ENCODE measurements at places on chromosomes 4 and X. TPM values are rescaled to one million over a fixed set of nuclear protein-coding genes. Genes with fewer than 3 reads are reported as not detected.

DNA sequence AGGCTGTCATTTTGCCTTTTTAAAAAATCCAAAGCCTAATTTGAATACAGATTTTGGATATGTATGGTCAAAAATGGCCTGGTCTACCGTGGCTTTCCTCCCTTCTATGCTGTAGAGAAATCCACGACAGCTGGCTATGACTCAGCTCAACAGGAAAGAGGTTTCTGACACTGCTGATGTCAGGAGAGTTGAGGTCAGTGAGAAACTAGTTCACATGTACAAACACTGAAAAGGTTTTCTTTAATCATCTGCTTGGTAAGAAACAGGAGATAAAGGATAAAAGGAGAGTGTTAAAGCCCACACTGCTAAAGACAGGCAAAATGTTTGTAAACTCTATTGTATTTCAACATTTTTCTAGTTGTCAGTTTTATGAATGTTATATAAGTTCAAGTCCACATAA is 113.9 kb downstream of the NYX start:
- peak; percentile 72 for DNase-seq

GRCh38 chr4:153204247-153204671 is at the start of gene TRIM2:
Gene TRIM2 (plus strand): TSS chr4:153204443. CDS start chr4:153204531, 88 bp downstream.
- no peak for DNase-seq

DNA sequence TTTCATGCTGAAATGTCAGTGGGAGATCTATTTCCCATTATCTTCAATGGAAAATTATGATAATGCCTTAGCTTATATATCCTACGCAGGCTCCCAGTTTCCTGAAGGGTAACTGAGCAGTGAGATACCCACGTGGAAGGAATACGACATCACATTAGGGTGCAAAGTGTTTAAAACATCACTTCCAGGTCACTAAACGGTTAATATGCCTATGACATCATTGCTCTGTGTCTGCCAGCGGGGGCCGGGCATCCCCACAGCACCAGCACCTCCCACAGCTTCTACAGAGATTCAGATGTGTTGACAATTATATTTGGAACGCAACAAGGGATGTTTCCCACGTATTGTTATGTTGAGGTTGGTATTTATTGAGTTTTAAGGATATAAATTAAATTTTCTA is 27.1 kb downstream of the TMEM271 start:
- no peak for DNase-seq

- no peak for DNase-seq
Measured at GRCh38 chrX:3738509-3738908, 25.1 kb upstream of the PRKX start.

GRCh38 chr4:1376841-1377605 is 29.2 kb downstream of the NKX1-1 start:
- DNase-seq: peak; percentile 12

DNA sequence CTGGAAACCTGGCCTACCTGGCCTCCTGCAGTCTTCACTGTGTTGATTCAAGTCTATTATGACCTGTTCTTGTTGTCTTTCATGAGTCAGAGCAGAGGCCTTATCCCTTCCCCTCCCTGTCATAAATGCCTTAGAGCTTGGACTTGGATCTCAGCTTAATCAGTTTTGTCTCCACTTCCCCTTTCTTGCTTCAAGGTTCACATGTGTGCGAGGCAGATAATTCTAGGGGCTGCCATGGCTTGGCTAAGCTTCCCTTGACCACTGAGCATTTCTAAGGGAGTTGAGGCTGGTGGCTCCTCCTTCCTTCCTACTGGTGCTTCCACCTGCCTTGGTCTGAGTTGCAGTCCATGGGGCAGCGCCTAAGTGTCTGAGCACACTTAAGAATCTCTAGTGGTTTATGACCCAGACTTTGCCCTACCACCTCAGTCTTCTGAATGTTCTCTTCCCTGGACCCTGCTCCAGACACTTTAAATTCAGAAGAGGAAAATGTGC is 1.7 kb upstream of the HEPH start:
- DNase-seq: no peak

DNA sequence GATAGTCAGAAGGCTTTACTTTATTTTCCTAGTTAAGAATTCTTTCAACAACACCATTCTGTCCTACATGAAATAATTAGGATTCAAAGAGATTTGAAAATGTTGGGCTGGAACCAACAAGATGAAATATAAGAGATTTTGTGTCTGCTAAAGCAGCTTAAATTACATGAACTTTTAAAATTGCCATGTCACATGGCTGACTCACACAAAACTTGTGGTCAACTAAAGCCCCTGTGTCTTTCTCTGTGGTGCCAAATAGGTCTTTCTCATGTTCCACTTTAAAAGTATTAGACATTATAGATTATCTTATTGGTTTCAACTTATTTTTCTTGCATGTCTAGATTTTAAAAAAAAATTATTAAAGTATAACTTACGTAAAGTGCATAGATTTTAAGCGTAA is 60.8 kb upstream of the FHL1 start:
- DNase-seq: no peak

- no peak for DNase-seq
Measured at GRCh38 chr4:40363382-40363920, 28.3 kb downstream of the CHRNA9 start.

DNA sequence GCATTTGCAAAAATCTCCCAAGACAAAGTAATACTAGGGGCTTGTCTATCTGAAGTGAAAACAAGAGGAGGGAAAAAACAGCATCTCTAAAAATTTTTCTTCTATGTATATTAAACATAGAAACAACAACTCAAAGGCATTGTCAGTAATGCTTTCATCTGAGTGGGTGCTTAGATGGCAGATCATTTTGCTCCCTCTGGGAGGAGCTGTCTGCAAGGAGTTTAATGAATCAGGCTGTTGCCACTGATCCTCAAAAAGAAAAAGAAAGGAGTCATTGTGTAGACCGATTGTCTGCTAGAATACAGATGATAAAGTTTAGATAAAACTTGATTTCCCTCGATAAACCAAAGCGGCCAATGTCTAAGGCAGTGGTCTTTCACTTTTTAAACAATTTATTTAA is 49.7 kb upstream of the KLHL8 start:
- DNase-seq: no peak

GRCh38 chrX:1587161-1587560 is 4.2 kb upstream of the AKAP17A start:
- DNase-seq: no peak

- no peak for DNase-seq
Measured at GRCh38 chrX:135543172-135543571, 22.7 kb downstream of the INTS6L start.

GRCh38 chrX:134315866-134316265 is 78.9 kb downstream of the CCDC160 start:
- no peak for DNase-seq

DNA sequence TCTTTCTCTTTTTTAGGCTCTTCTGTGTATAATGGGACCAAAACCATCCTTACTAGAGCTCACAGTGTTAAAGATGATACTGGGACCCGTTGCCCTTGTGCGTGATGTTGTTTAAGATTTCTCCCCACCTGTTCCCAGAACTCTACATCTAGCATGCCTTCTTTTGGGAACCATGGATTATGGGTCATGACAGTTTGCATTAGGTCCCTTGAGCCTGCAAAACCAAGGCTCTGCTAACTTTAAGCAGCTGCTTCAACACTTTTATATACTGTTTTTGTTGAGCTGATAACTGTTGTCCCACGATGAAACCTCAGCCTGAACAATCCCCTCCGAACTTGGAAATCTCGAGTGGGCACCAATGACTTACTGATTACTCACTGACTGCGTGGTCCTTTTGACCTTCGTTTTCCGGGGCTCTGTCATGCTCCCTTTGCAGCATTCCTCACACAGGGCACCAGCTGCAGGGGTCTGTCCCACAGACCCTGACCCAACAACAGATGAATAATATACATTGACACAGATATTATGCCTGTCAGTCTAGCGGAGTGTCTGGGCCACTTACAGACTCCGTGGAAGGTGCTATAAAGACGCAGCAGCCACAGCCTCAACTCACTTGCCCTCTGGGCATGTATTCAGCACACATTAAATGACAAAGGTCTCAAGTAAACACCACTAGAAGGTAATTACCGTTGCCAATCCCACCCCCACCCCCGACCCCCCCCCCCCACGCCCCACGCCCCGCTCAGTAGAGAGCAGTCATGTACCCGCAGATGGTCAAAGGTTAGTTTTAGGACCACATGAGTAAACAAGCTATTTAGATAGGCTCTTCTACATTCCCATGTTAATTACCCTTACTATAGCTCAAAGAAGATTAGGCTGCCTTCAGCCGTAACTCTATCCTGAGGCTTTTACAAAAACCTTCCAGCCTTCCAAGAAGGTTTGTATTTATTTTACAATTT is 162.0 kb upstream of the WDFY3 start:
- no peak for DNase-seq

DNA sequence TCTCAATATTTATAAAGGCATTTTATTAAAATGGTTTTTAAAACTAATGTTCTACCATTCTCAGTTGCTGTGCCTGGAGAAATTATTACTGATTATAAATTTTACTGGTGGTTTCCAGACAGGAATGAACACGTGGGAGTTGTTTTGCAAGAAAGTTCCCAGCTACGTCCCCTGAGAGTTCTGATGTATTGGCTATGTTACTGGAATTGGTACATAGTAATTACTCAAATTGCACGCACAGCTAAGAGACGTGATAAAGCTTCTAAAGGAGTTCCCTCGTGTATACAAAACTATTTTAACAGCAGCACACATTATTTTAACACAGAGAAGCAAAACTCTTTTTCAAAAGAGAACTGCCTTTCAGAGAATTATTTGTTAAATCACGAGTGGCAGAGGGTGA is 292.2 kb downstream of the NLGN4X start:
- no peak for DNase-seq

DNA sequence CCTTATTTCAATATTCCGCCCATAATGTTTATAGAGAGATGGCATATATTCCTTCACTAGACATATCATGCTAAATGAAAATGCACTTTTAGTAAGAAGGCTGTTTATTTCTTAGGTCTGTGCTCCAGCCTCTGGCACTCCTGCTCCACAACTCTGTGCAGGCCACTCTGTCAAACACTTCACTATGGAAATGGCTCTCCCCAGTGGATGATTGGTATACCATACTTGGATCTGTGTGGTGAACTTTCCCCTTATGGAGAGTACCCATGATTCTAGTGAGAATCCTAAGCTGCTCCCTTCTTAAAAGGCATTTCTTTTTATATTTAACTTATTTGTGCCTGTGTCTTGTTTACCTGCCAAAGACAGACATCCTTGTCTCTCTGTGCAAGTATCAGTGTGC is 480.1 kb upstream of the GALNT7 start:
- DNase-seq: no peak

DNA sequence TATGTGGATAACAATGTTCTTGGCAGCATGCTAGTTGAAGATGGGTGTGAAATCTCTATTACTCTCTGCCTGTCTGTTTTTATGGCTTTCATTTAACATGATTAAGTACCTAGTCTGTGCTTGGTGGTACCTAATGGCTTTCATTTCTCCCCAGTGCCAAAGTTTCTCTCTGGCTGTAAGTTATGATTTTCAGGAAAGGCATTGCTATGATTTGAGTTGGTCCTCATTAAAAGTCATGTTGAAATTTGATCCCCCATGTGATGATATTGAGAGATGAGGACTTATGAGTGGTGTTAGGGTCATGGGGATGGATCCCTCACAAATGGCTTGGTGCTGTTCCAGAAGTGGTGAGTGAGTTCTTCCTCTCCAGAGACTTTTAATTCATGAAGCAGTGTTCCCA is 162.4 kb upstream of the IL15 start:
- no peak for DNase-seq

DNA sequence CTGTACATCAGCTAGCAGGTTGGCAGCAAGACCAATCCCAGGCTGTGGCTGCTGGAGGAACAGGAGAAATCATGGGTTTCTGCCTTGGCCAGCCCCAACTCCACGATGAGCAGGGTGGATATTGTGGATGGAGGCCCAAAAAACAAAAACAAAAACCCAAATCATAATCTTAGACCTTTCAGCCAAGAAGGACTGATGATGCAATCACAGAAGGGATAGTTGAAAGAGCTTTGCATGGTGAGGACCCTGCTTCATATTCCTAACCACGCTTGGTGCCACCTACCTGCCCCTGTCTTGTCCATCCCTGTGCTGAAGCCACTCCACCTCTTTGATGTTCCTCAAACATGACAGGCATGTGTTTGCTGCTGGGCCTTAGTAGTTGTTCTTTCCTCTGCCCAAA is 68.8 kb upstream of the CT45A1 start:
- no peak for DNase-seq

GRCh38 chr4:94806376-94806775 is 48.6 kb downstream of the BMPR1B start:
- no peak for DNase-seq

GRCh38 chr4:177427192-177427591 is 15.0 kb downstream of the AGA start:
- DNase-seq: no peak

- DNase-seq: no peak
Measured at GRCh38 chr4:143241892-143242291, 57.2 kb downstream of the USP38 start.

GRCh38 chr4:186757696-186758355 is 34.2 kb upstream of the FAT1 start:
- DNase-seq: no peak

DNA sequence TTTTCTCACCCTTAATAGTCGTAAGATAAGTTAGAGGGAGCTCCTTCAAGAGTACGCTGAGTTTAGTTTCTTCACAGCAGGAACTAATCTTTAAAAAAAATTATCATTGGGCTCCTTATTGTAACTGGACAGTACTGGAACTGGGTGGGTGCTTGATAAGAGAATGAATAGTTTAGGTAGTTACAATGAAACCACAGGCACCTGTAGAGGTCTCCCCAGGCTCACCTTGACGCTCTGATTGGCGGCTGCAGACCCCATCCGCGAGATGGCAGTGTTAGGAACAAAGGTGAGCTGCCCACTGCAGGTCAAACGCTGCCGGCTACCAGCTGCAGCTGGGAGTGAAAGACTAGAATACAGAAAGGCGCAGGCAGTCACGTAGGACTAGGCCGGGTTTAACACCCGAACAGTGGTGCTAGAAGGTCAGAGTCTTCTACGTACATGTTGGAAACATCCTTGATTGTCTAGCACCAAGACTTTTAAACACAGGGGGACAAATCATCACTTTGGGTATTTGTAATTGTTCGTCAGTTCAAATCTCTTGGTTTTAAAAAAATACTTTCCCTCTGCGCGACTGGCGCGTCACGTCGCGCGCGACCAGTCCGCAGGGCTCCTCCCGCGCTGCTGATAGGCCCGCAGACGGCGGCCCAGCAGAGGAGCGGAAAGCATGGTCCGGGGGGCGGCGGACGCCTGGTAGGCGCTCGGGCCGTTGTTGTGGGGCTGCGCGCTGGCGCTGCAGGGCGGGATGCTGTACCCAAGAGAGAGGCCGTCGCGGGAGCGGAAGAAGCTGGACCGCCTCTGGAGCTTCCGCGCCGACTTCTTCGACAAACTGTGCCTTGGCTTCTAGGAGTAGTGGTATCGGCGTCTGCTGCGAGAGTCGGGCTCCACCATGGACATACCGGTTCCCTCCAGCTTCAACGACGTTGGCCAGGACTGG is 45.6 kb downstream of the SMARCA5 start:
- peak; percentile 70 for DNase-seq

Gene NXF2
- total RNA-seq: not detected

Gene CT83
- not detected for total RNA-seq

Gene GRSF1
- 54.3 TPM for total RNA-seq

Gene PGK1
- total RNA-seq: 205 TPM

Gene NUP62CL
- total RNA-seq: 2.3 TPM

Gene ATP2B3
- total RNA-seq: not detected

Gene ARSJ
- total RNA-seq: 0.17 TPM

Gene PCDH10
- total RNA-seq: not detected

Gene NAAA
- 92.2 TPM for total RNA-seq

Gene FNIP2
- 8.1 TPM for total RNA-seq

Gene FAM47C
- total RNA-seq: not detected

Gene LIMCH1
- not detected for total RNA-seq

Gene TMPRSS11F
- total RNA-seq: not detected

Data from CD4-positive, alpha-beta memory T cell (primary cell).